ENCODE measurements at places on chromosomes 6 and 20.

DNA sequence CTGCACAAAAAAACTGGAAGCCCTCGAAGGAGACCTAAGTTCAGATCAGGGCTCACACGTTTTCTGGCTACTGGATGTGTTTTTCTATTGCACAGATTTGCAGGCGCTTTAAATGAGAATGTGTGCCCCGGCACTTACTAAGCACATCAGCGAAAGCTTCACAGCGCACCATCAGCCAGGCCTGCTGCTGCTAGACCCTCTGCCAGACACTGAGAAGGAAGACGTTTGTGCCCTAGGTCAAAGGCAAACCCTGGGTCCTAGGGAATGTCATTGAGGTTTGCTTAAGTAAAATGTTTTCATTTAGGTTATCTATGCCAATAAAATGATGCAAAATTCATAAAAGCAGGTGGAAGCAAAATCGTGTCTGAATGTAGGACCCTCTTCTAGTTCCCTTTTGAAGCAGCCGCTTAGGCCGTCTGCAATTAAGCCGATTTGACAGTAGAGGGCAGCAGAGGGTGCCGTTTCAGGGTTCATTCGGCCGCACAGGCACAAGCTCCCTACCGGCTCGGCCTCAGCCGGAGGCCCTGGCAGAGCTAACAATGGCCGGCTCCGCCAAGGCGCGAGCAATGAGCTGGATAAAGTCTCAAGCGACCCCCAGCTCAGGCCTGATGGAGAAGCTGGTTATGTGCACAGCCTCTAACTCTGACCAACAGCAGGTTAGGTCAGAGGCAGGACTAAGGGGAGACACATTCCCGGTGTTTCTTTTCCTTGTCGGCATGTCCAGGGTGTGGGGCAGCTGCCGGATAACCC lies 107.2 kb upstream of the FOXA2 start:
- DNase-seq: peak; percentile 77

- DNase-seq: peak; percentile 46
Observed at GRCh38 chr6:81003156-81003555, 749.3 kb downstream of the TENT5A start.

GRCh38 chr20:64005394-64005793 lies 24.5 kb downstream of the PRPF6 start:
- DNase-seq: no peak

DNA sequence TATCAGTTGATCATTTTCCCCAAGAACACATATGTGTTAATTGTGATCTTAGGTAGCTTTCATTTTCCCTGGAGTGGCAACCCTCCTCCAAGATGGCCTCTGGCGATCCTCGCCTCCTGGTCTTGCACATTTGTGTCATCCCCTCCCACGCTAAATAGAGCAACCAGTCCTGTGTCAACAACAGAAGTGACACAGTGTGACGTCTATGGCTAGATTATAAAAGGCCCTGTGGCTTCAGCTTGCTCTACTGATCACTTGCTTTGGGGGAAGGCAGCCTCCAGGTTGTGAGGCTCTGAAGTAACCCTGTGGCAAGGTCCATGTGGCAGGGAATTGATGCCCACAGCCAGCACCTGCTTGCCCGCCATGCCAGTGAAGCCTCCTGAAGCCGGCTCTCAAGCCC lies 30.6 kb upstream of the PPP1R14C start:
- no peak for DNase-seq

DNA sequence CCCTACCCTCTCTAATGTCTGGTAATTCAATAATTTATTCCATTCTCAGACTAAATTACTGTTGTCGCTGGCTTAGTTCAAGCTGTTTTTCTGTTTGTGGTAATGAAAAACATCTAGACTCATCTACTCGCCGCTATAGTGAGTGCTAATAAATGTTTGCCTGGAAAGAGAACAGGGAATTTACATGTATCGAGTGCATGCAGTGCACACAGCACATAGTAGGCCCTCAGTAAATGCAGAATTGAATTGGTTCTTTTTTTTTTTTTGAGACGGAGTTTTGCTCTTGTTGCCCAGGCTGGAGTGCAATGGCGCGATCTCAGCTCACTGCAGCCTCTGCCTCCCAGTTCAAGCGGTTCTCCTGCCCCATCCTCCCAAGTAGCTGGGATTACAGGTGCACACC lies 7.7 kb upstream of the NSFL1C start:
- no peak for DNase-seq

- DNase-seq: no peak
Observed at GRCh38 chr20:39913274-39913673, 775.8 kb downstream of the MAFB start.

DNA sequence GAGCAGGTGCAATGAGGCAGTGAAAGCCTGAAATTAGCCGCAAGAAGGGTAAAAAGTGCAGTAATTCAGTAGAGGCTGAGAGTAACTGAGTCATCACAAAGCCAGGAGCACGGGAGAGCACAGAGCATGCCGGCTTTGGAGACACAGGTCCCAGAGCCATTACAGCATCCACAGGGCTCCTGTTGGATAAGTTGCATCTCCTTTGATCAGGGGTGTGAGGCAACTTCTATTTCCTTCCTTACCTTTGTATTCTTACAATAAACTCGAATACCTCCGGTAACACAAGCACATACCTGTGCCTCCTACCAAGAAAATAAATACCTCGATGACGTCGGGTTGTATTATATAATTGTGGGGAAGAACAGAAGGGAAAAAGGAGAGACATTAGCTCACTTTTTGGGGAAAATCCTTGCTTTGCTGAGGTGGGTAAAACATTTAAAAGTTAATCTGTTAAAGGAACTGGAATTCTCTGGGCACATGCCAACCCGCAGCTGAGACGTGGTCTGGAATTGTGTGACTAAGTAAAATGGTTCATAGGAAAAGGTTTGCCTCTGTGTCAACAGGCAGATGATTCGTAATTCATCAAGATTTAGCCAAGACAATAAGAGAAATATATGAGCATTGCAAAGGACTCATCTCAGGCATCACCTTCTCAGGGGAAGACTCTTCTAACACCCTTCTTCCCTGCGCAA lies 360.7 kb upstream of the ZFP64 start:
- peak; percentile 2 for DNase-seq

GRCh38 chr6:108203189-108204112 lies 37.6 kb downstream of the NR2E1 start:
- no peak for DNase-seq

DNA sequence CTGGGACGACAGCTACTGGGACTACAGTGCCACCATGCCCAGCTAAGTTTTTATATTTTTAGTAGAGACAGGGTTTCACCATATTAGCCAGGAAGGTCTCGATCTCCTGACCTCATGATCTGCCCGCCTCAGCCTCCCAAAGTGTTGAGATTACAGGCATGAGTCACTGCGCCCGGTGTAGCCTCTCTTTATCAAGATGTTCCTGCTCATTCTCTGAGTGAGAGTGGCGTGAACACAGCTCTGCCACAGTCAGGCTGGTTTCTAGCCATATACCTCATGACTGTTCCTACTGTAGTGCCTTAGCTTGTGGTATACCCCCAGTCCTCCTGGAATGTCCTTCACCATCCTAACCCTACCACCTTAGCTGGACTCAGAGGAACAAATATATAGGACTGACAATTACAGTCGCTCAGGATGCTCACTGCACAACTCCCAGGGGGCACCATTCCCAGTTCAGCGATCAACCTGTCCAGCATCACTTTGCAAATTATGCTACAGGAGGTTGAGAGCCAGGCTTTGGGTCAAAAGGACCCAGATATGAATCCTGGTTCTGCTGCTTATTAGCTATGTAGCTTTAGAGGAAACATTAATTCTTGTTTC lies 86.3 kb downstream of the CHMP4B start:
- no peak for DNase-seq

Data from fibroblast of the aortic adventitia (primary cell).